ENCODE measurements at places on chromosomes 11 and 22. TPM values are rescaled to one million over a fixed set of nuclear protein-coding genes. Genes with fewer than 3 reads are reported as not detected.

RSF1 gene
- total RNA-seq = 49.2 TPM

PARVG gene
- total RNA-seq = not detected

CASP1 gene
- total RNA-seq = 8.5 TPM

CDC45 gene
- total RNA-seq = 44.8 TPM

TUB gene
- total RNA-seq = 8.9 TPM

MPPED2 gene
- total RNA-seq = under 0.01 TPM

GDPD4 gene
- total RNA-seq = not detected

LRRC74B gene
- not detected for total RNA-seq

NOX4 gene
- total RNA-seq = 6.7 TPM

SPON1 gene
- 0.12 TPM for total RNA-seq

ART1 gene
- total RNA-seq = not detected

PATE2 gene
- 0.22 TPM for total RNA-seq

C11orf91 gene
- total RNA-seq = not detected

DDTL gene
- total RNA-seq = 0.87 TPM

MSANTD4 gene
- 41.7 TPM for total RNA-seq

SEPTIN5 gene
- total RNA-seq = 14.8 TPM

PHETA2 gene
- total RNA-seq = 9.2 TPM

WBP2NL gene
- 0.50 TPM for total RNA-seq

MS4A1 gene
- not detected for total RNA-seq

KDM4D gene
- 1.4 TPM for total RNA-seq

GSTT4 gene
- not detected for total RNA-seq

SERPING1 gene
- total RNA-seq = 4.3 TPM

TMEM109 gene
- total RNA-seq = 14.9 TPM

Data from uterine smooth muscle cell (primary cell).